ENCODE measurements at places on chromosomes 12 and 14.

DNA sequence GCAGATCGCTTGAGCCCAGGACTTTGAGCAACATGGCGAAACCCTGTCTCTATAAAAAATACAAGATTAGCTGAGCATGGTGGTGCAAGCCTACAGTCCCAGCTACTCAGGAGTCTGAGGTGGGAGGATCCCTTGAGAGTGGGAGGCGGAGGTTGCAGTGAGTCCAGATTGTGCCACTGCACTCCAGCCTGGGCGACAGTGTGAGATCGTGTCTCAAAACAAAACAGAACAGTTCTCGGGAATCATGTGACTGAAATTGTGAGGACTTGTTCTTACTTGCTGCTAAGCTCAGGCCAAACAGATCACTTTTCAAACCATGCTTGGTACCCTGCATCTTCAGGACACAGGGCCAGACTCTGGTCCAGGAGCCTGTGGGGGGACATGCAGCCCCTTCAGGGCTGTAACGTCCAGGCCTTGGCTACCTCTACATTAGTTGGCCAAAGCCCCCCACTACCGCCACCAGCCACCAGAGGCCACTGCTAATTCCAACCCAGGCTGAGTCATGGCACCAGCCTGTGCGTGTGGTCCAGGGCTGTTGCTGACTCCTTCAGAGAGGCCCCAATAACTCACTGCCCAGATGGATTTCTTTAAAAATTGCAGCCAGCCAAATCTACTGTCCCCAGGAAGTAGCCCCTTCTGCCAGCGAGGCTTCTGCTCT, 33.4 kb upstream of the SYNDIG1L start:
- DNase-seq: peak; percentile 61

DNA sequence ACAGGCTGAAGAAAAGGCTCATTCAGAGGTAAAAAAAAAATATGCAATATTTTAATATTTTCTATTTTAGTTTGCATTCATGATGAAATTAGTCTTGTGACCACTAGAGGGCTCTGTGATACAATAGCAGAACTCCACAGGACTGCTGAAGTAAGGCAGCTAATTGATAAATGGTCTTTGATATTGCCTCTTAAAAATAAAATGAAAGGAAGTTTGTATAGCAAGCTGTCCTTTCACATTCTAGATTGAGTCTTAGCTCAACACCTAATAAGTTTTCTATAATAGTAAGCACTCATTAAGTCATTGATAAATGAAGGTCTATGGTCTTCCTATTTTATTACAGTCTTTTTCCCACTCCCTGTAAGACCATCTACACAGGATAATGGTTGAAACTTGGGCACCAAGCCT, 315.7 kb downstream of the NAV3 start:
- DNase-seq: no peak

GRCh38 chr12:113393749-113394148, 9.9 kb downstream of the SDS start:
- no peak for DNase-seq

GRCh38 chr12:94133964-94134795, 14.2 kb upstream of the PLXNC1 start:
- no peak for DNase-seq

DNA sequence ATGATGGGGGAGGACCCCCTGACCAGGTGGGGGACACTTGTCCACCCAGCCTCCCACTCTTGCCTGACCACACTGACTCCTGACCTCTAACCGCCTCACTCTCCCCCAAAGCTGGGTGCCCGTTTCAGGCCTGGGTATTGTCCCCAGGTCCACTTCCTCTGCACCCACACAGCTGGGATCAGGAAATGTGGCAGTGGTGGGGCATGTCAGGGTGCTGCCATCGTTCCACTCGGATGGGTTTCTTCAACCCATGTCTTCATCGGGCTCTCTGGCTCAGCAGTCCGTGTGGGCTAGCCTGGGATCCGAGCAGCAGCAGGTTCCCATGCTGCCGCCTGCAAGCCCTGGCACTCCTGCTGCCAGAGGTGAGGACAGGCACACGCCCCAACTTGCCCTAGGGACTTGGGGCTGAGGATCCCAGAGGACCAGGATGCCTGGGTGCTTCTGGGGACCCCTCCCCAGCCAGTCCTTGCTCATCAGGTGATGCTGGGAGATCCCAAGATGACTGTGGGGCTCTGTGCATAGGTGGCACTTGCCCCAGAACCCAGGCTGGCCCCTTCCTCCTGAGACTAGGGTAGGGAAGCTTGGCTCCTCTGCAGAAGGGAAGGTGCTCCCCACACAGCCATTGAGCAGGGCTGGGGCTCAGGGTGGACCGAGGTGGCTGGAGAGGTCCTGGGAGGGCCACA, 2.9 kb upstream of the CLBA1 start:
- DNase-seq: no peak

- DNase-seq: no peak
These were observed 263.5 kb downstream of the NOVA1 start for GRCh38 chr14:26334288-26334687.

- no peak for DNase-seq
These were observed 26.5 kb downstream of the CD9 start for GRCh38 chr12:6226679-6227051.

DNA sequence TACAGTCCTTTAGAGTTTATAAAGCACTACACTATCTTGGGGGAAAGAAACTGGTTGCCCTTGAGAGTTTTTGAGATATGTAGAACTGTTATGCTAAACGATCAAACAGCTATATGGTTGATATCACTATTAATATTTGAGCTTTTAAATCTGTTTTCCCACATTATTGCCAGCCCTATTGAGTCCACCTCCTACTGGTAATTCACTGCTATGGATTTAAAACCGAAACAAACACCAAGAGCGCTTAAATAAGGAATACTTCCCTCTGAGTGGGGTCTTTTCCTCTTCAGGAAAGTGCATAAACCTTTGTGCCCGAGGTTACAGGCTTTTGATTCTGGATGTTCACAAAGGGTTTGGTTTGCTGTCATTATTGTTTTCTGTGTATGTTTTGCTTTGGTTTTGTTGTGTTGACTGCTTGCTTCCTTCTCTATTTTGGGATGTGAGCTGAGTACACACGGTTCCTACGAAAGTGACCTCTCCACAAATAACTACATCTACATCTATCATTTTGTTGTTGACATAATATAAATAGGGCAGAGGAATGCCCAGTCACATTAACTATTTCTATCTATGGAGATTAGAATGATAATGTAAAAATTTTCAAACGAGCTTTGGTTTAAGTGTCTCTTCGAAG, 44.8 kb downstream of the LGR5 start:
- DNase-seq: no peak

DNA sequence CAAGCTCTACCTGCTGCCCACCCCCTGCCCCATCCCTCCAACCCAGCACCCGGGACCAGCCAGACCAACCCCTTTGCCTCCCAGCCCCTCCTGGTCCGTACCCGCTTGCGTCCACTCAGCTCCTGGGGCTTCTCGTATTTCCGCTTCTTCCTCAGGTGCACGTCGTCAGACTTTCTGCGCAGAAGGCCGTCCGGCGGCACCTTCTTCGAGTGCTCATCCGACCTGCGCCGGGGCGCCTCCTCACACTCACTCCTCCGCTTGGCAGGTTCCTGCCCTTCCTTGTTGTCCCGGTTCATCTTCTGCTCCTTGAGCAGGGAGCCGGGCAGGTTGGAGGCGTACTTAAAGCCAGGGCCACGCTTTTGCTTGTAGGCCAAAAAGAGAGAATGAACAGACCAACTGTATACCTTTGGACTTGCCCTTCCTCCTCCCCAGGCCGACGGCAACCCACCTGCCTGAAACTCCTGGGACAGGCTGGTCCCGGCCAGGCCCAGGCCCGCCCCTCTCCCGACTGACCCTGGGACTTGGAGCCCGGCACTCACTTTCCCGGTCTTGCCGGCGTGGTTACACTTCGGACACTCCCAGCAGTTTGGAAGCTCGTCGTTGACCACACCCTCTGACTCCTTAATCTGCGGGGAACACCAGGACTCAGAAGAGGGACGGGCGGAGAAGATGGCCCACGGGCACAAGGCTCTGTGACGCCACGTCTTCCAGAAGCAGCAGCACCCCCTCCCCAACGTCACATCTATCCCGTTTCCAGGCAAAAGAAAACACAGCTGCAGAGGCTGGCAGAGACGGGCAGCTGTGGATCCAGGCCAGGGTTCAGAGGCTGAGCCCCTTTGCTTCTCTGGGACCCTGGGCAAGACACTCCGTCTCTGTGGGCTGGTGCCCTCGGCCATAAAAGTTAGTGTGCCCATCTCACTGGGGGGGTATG, 44.3 kb downstream of the RNF34 start:
- no peak for DNase-seq

GRCh38 chr12:132638541-132639408, 20.2 kb downstream of the P2RX2 start:
- no peak for DNase-seq

DNA sequence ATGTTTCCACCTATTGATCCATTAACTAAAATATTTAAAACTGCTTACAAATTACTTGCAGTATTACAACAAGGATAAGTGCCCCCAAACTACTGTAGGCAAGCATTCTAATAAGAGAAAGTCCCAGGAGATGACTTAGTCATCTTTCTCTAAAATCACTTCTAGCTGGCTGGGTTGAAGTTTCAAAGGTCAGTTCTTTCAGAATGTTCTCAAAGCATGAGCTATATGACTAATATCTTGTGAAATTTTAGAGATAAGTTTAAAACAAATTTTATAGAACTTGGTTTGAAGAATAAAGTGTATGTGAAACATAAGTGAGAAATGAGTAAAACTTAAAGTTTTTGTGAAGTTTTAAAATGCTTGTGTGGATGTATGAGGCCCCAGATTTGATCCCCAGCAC, 24.3 kb upstream of the OR6J1 start:
- DNase-seq: no peak

Data from activated CD8-positive, alpha-beta memory T cell treated with anti-CD3 and anti-CD28 coated beads for 24 hours (primary cell).